ENCODE measurements at places on chromosomes 12 and 14.

DNA sequence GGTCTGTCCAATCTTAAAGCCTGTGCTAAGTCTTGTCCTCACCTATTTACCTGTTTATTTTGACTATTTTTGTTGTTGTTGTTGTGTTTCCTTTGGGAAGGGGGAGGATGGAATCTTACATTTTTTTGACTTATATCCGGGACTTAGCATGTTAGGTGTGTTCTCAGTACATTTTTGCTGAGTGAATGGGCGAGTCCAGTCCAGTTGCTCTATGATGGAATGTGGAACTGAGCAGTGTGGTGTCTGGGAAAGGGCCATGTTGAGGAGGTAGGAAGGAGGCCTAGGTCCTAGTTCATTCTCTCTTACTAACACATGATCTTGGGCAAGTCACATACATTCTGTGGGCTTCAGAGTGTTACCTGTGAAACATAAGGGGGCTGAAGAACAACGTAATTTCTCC lies 80.9 kb upstream of the SLC38A2 start:
- no peak for DNase-seq

DNA sequence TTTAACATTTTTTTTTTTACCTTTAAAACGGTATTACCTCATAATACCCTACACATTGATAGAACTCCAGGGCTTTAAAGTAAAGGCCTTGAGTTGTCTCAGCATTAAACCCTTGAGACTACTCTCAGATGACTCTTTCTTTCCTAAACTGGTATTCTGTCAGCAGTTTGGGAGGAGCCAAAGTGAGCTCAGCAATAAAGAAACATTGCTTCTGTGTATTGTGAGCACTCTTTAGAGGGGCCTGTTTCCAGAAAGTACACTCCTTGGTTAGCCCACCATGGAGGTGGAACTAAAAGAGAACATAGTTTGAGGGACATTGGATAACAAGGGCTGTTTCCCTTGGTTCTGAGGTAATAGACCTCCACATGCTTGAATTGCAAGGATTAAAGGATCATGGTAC lies 20.4 kb downstream of the MAP3K12 start:
- no peak for DNase-seq

DNA sequence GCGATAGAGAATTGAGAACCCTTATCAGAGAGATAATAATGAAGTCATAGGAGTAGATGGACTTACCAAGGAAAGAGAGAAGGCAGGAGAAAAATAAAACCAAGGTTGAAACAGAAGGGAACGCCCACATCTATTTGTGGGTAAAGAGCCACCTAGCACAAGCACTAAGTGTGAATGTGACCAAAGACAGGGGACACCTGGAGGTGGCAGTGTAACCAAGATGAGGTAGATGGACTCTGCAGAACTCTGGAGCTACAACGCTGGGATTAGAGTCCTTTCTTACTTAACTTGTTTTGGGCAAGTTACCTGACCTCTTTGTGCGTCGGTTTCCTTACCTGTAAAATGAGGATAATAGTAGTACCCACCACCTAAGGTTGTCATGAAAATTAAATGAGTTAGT lies 101.9 kb downstream of the SLC5A8 start:
- DNase-seq = no peak

DNA sequence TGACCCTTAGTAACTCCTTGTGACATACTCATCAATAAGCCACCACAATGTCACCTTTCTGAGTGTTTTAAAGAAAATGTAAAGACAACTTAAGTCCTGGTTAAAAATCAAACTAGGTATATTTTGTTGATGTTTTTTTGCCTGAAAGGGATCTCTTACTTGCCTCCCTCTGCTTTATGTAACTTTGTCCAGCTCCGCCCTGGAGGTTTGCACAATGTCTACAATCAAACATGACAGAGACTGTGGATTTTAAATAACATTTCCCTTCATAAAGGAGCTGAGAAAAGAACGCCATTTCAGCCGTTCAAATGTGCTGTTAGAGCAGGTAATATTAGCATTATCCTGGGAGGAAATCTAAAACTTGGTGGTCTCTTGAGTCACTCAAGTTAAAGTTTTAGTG lies 613.9 kb downstream of the SOX5 start:
- no peak for DNase-seq

DNA sequence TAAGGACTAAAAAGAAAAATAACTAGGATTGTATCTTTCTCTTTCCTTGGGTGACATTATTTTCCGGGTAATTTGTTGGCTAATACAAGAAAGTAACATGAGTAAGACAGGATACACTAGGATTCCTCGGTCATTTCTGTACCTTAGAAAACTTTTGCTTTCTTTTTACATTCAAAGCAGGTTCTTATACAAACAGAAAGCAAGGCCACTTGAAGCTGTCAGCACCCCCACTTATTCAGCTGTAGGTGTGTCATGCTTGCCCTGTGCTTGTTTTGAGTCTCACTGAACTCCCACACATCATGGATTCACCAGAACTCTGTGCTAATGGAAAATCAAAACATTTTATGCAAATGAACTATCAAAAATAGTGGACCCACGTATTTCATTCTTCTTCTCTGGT lies 266.8 kb upstream of the CLEC14A start:
- no peak for DNase-seq

DNA sequence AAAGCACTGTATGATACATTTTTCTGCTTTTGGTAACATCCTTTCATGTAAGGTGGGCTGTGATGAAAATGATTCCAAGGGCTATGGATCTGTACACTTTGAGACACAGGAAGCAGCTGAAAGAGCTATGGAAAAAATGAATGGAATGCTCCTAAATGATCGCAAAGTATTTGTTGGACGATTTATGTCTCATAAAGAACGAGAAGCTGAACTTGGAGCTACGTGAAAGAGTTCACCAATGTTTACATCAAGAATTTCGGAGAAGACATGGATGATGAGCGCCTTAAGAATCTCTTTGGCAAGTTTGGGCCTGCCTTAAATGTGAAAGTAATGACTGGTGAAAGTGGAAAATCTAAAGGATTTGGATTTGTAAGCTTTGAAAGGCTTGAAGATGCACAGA lies 22.1 kb upstream of the SRGAP1 start:
- no peak for DNase-seq

DNA sequence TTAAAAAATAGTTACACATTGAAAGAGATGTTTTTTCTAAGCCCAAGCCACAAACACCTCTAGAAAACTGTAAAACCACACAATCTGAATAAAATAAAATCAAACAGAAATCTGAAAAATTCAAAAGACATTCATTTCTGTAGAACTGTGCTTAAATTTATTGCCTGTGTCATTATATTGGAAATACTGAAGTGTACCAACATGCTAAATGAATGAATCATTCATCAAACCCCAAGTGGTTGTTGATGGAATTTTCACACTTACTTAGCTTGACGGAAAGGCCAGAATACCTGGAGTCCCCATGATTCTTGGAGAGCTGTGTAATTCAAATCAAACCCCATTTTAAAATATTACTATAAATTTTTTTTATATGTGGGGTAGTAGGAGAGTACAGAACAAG lies 2.7 kb downstream of the KITLG start:
- DNase-seq = no peak

DNA sequence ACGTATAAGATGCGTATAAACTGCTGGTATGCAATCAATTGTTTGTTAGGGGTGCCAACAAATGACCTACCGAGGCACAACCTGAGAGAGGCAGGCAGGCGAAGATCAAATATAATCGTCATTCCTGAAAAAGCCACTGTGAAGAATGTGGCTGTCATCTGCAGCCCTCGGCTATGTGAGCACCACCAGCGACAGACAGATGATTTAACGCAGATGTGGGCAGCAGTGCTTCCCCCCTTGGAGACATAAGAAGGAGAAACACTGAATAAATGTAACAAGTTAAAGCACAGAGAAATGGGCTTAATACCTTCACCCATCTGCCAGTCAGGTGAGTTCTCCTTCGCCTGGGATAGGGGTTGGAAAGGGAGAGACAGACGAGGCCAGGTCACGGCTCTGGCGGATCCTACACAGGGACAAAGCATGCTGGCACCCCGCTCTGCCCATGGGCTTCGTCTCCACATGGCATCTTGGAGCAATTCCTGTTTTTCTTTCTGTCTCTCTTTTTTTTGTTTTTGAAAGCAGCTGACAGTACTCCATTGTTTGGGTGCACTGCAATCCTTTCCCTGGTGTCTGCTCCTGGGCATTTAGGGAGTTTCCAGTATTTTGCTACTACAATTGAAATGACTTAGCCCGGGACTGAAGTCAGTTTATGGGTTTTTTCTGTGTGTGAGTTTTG lies 28.1 kb downstream of the TNFAIP2 start:
- DNase-seq = no peak

GRCh38 chr14:83541147-83541546 lies 1988.8 kb upstream of the FLRT2 start:
- no peak for DNase-seq

DNA sequence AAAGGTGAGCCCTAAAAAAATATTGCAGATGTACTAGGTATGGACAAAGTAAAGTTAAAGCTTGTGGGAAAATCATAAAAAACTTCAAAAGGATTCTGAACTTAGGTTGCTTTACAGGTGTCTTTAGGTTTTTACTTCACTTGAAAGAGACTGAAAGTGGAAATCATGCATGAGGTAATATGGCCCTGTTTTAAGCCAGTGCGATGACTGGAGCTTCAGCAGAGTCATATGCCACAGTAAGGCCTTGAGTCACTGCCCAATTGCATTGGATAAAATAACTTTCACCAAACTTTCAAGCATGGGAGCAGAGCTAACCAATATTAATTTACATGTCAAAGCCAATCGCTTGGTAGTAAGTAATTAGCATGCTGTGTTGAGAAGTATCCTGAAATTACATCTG lies 63.9 kb upstream of the TMEM260 start:
- no peak for DNase-seq

DNA sequence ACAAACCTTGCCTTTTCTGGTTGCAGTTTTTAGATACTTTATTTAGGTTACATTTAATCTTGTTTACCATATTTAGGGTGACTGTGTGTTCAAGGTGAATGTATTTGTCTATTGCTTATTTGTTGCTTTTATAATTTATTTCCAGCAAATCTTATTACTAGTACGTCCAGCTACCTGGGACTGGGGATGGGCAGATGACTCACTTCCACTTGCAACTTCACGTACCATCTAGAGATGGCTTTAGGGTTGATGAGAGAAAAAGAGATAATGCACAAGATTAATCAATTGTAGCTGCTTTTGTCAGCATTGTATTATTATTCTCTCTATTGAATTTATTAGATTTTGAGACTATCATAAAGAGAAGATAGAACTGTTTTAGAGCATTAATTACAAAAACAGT lies 5.1 kb downstream of the MIPOL1 start:
- no peak for DNase-seq

DNA sequence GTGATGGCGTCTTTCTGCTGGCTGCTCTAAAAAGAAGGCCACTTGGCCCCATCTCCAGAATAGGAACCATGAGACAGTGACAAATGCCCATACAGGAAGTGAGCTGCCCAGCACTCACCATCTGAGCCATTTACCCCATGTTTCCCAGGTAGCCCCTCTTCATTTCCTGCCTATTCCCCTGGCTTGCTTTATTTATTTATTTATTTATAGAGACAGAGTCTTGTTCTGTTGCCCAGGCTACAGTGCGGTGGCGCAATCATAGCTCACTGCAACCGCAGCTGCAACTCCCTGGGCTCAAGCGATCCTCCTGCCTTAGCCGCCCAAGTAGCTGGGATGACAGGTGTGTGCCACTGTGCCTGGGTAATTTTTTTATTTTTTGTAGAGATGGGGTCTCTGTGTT lies 71.2 kb downstream of the RIN3 start:
- DNase-seq = no peak

- peak; percentile 65 for DNase-seq
Observed at GRCh38 chr12:120944645-120945217, 33.6 kb upstream of the HNF1A start.

GRCh38 chr14:102028733-102029132 lies 58.1 kb downstream of the HSP90AA1 start:
- no peak for DNase-seq

GRCh38 chr12:132925597-132926414 lies 30.3 kb downstream of the ZNF605 start:
- DNase-seq = no peak

GRCh38 chr14:101251812-101252442 lies 309.4 kb upstream of the DIO3 start:
- DNase-seq = no peak

GRCh38 chr14:94026173-94026888 lies at the start of gene OTUB2:
Gene OTUB2, plus strand, starts transcription at chr14:94026340. Its CDS starts 198 bp downstream, at chr14:94026538.
- DNase-seq = peak; percentile 92

DNA sequence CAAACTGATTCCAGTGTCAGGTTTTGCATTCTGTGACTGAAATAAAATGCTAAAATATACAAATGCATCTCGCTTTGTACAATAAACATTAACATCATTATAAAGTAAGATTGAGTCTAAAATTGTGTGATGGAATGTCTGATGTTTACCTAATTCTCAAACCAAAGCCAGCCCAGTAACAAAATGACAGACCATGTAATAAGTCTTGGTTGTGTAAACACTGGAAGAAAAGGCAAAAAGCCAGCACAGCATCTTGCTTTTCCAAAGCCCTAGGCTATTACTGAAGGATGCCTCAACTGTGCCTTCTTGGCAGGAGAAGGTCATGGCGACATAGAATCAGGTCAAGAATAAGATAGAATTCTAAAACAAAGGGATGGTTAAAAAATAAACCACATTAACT lies 169.6 kb downstream of the EGLN3 start:
- DNase-seq = no peak

DNA sequence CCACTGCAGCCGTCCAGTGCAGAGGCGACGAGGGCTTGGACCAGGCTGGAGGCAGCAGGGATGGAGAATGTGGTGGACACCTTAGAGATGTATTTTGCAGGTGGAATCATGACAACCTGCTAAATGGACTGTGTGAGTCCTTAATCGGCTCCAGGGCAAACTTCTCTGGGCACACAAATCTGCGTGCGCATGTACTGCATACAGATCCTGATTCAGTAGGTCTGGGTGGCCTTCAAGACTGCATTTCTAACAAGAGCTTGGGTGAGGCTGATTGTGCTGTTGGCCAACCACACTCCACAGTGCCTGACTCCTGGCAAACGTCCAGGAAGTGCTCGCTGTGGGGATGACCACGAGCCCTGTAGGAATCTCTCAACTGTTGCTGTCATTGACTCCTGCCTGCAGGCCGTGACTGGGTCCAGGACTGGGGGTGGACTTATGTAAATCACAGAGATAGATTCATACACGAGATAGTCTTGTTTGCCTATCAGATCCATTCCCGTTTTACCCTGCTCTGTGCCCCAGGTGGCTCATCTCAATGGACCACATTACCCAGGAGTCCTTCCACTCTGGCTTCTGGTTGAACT lies 27.2 kb downstream of the JDP2 start:
- no peak for DNase-seq

GRCh38 chr14:75295491-75296345 lies 17.1 kb downstream of the FOS start:
- peak; percentile 71 for DNase-seq

- no peak for DNase-seq
Observed at GRCh38 chr12:57614178-57614947, 3.1 kb downstream of the ARHGEF25 start.

DNA sequence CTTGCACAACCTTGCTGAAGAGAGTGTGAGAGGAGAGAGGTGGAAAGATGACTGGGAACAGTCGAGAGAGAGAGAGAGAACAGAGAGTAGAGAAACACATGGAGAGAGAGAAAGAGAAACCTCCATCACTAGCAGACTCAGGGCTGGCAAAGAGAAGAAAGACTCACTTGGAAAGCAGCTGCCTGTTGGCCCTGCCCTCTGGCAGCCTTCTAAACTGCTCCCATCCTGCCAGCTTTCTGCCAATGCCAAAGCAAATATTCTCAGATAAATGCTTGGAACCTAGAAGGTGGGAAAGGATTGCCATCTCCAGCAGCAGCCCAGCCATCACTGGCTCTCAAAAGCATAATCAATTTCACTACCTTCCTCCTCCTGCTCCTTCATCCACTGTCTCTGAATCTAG lies 107.9 kb upstream of the WSCD2 start:
- no peak for DNase-seq

GRCh38 chr12:121005346-121005815 lies 10.9 kb downstream of the C12orf43 start:
- DNase-seq = peak; percentile 11

GRCh38 chr12:110670161-110670701 lies 18.7 kb downstream of the HVCN1 start:
- no peak for DNase-seq
